ENCODE measurements at places on chromosomes 7 and 10. TPM values are rescaled to one million over a fixed set of nuclear protein-coding genes. Genes with fewer than 3 reads are reported as not detected.

- H3K36me3 ChIP-seq: peaks cover 15% of the 10 kb centered on the region
- peak; percentile 82 for ATAC-seq
- no peak overlapping the region for H3K27ac ChIP-seq
- H3K4me3 ChIP-seq: no peak overlapping the region
- H3K27me3 ChIP-seq: no peaks in the 10 kb centered on the region
These were observed 14.4 kb downstream of the ALKBH4 start for GRCh38 chr7:102450242-102450641.

The RPEL1 gene
- not detected for total RNA-seq

DNA sequence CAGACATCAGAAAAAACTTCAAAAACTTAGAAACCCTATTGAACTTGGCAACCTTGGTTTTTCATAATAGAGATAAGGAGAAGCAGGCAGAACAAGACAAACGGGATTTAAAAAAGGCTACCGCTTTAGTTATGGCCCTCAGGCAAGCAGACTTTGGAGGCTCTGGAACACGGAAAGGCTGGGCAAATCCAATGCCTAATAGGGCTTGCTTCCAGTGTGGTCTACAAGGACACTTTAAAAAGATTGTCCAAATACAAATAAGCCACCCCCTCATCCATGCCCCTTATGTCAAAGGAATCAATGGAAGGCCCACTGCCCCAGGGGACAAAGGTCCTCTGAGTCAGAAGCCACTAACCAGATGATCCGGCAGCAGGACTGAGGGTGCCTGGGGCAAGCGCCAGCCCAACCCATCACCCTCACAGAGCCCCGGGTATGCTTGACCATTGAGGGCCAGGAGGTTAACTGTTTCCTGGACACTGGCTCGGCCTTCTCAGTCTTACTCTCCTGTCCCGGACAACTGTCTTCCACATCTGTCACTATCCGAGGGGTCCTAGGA, 115.3 kb downstream of the NRCAM start:
- ATAC-seq: no peak
- H3K27me3 ChIP-seq: no peaks in the 10 kb centered on the region
- no peaks in the 10 kb centered on the region for H3K36me3 ChIP-seq
- no peak overlapping the region for H3K4me3 ChIP-seq
- no peak overlapping the region for H3K27ac ChIP-seq

The COBL gene
- total RNA-seq: not detected

The NUB1 gene
- 70.3 TPM for total RNA-seq

The VWC2 gene
- not detected for total RNA-seq

The PRR15 gene
- total RNA-seq: not detected

GRCh38 chr10:51983481-51983880, 284.1 kb upstream of the CSTF2T start:
- no peak overlapping the region for H3K27ac ChIP-seq
- no peaks in the 10 kb centered on the region for H3K4me1 ChIP-seq
- no peak for ATAC-seq
- H3K36me3 ChIP-seq: no peaks in the 10 kb centered on the region

- no peaks in the 10 kb centered on the region for H3K36me3 ChIP-seq
- H3K27ac ChIP-seq: no peak overlapping the region
- peaks cover 3% of the 10 kb centered on the region for H3K27me3 ChIP-seq
These were observed 76.0 kb upstream of the AGBL3 start for GRCh38 chr7:134910214-134910890.

- H3K4me3 ChIP-seq: no peak overlapping the region
- no peak overlapping the region for H3K27ac ChIP-seq
- H3K27me3 ChIP-seq: peaks cover 15% of the 10 kb centered on the region
- H3K4me1 ChIP-seq: peaks cover 12% of the 10 kb centered on the region
These were observed 29.0 kb downstream of the EN2 start for GRCh38 chr7:155486783-155487508.

The GRID2IP gene
- 0.26 TPM for total RNA-seq

The SUN3 gene
- not detected for total RNA-seq

The FRAT2 gene
- total RNA-seq: 9.7 TPM

GRCh38 chr7:135074096-135074495, 73.8 kb upstream of the TMEM140 start:
- H3K4me1 ChIP-seq: no peaks in the 10 kb centered on the region
- ATAC-seq: no peak
- H3K4me3 ChIP-seq: no peak overlapping the region
- H3K36me3 ChIP-seq: no peaks in the 10 kb centered on the region

DNA sequence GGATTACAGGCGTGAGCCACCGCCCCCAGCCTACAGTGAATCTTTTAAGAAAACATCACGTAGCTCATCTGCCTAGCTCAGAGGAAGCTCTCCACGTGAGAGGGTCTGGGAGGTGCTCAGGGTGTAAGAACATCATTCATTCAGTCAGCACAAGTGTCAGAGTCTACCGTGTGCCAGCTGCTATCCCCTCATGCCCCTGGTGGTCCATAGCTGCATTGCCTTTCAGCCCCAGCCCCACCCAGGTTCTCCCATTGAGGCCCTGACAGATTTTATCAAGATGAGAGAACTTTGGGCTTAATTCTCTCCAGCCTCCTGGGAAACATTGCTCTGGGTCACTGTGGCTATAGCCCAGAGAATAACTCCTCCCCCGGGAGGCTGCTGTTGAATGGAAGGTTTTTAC, 45.1 kb downstream of the ZNF503 start:
- no peaks in the 10 kb centered on the region for H3K4me1 ChIP-seq
- no peak overlapping the region for H3K4me3 ChIP-seq
- ATAC-seq: no peak
- peaks cover 12% of the 10 kb centered on the region for H3K27me3 ChIP-seq
- H3K27ac ChIP-seq: no peak overlapping the region

The HOXA4 gene
- total RNA-seq: 0.26 TPM

The WNT8B gene
- total RNA-seq: 0.16 TPM

DNA sequence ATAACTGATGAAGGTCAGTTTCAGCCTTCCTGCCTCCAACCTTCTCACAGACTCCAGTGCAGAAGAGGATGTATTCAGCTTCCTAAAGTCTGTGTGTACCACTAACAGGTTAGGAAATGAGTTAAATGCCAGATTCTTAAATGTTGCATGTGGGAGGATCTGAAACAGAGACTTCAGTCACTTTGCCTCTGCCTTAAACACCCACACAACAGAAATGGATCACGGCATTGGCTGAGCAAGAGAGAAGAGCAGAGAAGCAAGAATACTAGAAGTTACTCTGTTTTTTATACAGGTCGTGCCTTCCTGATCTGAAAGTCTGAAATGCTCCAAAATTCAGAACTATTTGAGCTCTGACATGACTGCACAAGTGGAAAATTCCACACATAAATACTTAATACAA, 98.9 kb upstream of the ARHGAP21 start:
- ATAC-seq: peak; percentile 74
- H3K27me3 ChIP-seq: no peaks in the 10 kb centered on the region
- no peaks in the 10 kb centered on the region for H3K36me3 ChIP-seq
- H3K27ac ChIP-seq: peak overlapping the region; percentile 73

The FAM13C gene
- not detected for total RNA-seq

DNA sequence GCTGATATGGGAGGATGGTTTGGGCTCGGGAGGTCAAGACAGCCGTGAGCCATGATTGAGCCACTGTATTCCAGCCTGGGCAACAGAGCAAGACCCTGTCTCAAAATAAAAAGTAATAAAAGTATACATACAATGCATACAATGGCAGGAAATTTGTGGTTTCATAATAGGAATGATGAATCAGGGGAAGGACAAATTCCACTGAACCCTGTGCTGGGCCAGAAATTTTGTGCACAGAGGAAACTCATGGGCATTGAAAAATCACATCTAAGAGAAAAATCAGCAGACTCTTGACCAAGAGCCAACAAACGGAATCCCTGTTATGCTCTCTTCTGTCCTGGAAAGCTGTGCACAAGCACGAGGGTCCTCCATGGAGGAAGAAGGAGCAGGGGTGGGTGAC, 35.1 kb downstream of the SEM1 start:
- peaks cover 26% of the 10 kb centered on the region for H3K36me3 ChIP-seq
- H3K27me3 ChIP-seq: no peaks in the 10 kb centered on the region
- H3K4me1 ChIP-seq: no peaks in the 10 kb centered on the region
- H3K27ac ChIP-seq: no peak overlapping the region
- ATAC-seq: no peak

DNA sequence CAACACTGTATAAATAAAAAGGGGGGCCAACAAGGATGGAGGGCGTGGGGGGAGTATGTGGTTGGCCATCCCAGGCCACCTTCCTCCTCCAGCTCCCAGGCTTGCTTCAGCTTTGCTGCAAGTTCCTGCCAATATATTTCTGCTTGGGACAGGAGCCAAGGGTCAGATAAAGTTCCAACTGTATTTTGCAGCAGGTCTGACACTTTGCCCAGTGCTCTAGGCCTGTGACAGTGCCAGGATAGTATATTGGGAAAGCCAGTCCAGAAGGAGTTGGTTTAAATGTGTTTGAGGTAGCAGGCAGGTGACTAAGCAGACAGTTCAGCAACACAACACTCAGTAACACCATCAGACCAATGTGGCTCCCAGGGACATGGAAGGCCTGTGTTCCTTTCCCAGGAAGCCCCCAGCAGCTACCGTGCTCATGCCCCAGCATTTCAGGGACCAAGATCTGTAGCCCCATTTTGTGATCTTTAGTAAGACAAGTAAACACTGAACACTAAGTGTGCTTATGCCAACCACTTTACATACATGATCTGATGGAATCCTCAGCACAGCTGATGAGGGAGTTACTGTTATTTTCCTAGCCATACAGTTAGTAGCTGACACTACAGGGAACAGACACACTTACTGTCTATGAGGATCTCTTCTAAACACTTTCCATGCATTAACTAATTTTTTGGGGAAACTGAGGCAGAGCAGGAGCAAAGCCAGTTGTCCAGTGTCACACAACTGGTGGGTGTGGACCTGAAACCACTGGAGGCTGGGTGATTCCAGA, 38.9 kb downstream of the DNAJB12 start:
- peak overlapping the region; percentile 90 for H3K4me3 ChIP-seq
- peaks cover 24% of the 10 kb centered on the region for H3K4me1 ChIP-seq
- no peak for ATAC-seq
- peak overlapping the region; percentile 62 for H3K27ac ChIP-seq
- H3K36me3 ChIP-seq: peaks cover 21% of the 10 kb centered on the region

GRCh38 chr7:36228039-36228438, 75.0 kb downstream of the EEPD1 start:
- no peaks in the 10 kb centered on the region for H3K27me3 ChIP-seq
- H3K36me3 ChIP-seq: no peaks in the 10 kb centered on the region
- ATAC-seq: no peak
- H3K27ac ChIP-seq: no peak overlapping the region
- peaks cover 15% of the 10 kb centered on the region for H3K4me1 ChIP-seq

DNA sequence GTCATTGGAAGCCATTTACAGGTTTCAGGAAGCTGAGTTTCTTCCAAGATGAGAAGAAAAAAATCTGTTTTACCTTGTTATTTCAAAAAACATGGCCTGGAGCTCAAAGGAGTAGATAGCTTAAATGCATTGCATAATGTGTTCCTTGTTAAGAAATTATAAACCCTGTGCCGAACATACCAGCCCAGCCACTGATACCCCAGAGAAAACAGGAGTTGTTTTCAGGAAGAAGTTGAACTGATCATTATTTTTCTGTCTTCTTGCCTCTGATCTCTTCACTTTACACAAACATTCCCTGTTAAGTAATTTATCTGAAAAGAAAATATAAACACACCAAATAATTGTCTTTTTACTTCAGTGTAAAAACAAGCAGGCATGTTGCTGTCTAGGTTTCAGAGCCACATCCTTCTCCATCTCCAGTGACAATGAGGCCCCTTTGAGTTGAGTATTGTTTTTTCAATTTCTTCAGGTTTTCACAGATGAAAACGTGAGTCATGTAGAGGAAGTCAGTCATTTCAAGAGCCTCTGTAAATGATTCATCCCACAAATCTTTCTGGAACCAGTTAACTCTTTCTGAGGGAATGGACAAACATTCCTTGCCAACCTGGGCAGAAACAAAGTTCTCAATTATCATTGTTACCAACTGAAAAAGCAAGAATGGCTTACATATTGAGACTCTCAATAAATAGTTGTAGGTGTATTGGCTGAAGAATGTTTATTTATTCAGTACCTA, 244.2 kb downstream of the IPMK start:
- peak; percentile 63 for ATAC-seq
- H3K27me3 ChIP-seq: no peaks in the 10 kb centered on the region
- no peaks in the 10 kb centered on the region for H3K36me3 ChIP-seq
- no peaks in the 10 kb centered on the region for H3K4me1 ChIP-seq
- H3K27ac ChIP-seq: no peak overlapping the region
- no peak overlapping the region for H3K4me3 ChIP-seq

DNA sequence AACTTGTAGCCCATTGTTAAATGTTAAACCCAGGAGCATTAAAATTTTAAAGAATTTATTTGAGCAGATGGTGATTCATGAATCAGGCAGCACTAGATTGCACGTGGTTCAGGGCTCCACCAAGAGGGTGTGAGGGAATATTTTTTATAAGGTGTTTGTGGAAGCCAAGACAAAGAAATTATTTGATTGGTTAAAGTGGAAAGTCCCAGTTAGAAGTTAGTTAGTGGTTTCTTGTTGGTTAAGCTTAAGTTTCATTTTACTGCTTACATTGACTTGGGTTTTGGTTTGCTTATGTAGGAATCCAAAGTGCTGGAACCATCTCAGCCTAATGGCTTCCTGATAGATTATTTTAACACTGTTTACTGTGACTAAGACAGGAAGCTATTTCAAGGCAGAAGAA, 906.2 kb downstream of the LRMDA start:
- no peak overlapping the region for H3K4me3 ChIP-seq
- peaks cover 4% of the 10 kb centered on the region for H3K27me3 ChIP-seq
- no peak for ATAC-seq
- no peaks in the 10 kb centered on the region for H3K4me1 ChIP-seq

GRCh38 chr10:91758303-91759146, 39.7 kb upstream of the TNKS2 start:
- H3K27me3 ChIP-seq: peaks cover 18% of the 10 kb centered on the region
- ATAC-seq: peak; percentile 50
- H3K36me3 ChIP-seq: no peaks in the 10 kb centered on the region
- H3K4me3 ChIP-seq: no peak overlapping the region
- H3K27ac ChIP-seq: no peak overlapping the region

DNA sequence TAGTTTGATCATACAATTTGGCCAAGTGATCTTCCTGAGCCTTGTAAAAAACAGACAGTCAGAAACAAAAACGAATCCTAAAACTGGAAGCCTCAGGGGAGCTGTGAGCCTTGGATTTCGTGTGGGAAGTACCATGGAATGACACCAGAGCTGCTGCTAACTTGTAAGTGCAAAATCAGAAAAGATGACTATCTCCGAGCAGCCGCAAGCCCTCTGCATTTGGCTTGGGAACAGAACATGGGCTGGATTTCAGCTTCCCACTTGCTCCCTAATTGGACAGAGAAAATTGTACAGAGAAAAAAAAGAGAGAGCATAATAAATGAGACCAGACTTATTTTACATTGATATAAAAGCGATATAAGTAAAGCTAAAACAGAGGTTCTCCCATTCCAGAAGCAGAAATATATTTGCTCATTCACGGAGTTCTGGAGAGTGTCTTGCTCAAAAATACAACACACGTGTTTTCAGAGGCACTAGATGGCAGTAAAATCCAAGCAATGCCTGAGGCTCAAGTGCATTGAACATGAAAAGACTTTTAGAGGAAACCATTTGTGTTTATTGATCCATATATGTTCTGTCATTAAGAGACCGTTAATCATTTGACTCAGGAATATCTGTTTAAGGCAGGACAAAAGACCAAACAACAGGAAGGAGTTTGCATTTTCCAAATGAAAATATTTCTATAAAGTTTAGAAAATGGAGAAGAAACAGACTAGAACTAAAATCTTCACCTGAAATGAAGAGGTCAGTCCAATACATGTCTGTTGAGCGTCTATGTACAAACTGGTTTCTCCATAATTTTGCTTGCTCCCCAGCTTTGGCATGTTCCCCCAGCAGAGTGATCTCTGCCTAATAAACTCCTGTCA, 78.3 kb upstream of the SLC26A5 start:
- H3K4me1 ChIP-seq: no peaks in the 10 kb centered on the region
- no peak overlapping the region for H3K4me3 ChIP-seq
- no peak for ATAC-seq
- H3K27ac ChIP-seq: no peak overlapping the region
- H3K36me3 ChIP-seq: no peaks in the 10 kb centered on the region
- peaks cover 12% of the 10 kb centered on the region for H3K27me3 ChIP-seq
